ENCODE measurements at places on chromosomes 16 and 17.

- DNase-seq = no peak
These were observed 357.2 kb upstream of the TNRC6C start for GRCh38 chr17:77601054-77601979.

DNA sequence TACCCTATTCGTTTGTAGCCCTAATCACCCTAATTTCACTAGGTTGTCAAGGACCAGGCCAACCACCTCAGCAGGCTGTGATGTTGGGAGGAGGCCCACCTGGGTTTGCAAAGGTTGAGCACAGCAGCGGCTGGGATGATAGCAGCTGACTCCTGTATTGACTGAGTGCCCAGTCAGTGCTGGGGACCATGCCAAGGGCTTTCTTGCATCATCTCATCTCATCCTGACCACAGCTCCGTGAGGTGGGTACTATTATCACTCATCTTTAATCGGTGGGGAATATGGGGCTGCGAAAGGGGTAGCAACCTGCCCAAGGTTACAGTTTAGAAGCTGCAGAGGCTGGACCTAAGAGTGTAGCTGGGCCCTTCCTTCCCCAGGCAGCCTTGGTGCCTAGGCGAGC lies 11.7 kb downstream of the ATPAF2 start:
- no peak for DNase-seq

GRCh38 chr17:82835766-82836512 lies 3.9 kb downstream of the ZNF750 start:
- no peak for DNase-seq

DNA sequence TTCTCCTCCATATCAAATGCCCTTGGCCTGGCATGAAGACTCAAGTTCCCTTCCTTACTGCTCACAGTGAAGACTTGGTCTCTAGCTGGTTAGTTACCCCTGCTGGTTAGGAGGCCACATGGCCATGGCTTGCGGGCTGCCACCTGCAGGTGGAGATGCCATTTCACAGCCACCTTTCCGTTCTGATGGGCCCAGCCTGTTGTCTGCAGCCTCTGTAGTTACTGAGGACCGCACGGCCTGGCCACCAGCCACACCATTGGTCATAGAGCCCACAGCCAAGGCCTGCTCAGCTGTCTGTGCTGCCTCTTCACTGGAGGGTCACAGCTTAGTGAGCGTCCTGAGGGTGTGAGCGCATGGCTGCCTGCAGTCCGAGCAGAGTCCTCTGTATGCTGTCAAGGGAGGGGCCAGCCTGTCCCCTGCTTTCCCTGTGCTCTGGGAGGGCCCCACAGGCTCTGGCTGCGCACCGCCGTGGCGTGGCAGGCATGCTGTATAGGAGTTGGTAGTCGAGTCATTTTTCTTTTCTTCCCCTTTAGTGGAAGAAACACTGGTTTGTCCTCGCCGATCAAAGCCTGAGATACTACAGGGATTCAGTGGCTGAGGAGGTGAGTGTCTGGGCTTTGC lies 59.2 kb downstream of the PLD6 start:
- peak; percentile 41 for DNase-seq

GRCh38 chr16:48607056-48607825 lies 2.7 kb downstream of the N4BP1 start:
- DNase-seq = no peak

DNA sequence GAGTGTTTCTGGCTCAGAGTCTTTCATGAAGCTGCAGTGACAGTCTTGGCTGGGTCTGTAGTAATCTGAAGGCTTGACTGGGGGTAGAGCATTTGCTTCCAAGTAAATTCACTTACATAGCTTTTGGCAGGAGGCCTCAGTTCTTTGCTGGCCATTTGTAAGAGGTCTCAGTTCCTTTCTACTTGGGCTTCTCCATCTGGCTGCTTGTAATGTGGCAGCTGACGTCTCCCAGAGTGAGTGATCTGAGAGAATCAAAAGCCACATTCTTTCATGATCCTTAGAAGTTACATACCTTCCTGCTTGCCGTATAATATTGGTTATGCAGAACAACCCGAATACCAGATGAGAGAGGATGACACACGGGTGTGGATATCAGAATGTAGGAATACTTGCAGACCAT lies 39.8 kb downstream of the NF1 start:
- no peak for DNase-seq

DNA sequence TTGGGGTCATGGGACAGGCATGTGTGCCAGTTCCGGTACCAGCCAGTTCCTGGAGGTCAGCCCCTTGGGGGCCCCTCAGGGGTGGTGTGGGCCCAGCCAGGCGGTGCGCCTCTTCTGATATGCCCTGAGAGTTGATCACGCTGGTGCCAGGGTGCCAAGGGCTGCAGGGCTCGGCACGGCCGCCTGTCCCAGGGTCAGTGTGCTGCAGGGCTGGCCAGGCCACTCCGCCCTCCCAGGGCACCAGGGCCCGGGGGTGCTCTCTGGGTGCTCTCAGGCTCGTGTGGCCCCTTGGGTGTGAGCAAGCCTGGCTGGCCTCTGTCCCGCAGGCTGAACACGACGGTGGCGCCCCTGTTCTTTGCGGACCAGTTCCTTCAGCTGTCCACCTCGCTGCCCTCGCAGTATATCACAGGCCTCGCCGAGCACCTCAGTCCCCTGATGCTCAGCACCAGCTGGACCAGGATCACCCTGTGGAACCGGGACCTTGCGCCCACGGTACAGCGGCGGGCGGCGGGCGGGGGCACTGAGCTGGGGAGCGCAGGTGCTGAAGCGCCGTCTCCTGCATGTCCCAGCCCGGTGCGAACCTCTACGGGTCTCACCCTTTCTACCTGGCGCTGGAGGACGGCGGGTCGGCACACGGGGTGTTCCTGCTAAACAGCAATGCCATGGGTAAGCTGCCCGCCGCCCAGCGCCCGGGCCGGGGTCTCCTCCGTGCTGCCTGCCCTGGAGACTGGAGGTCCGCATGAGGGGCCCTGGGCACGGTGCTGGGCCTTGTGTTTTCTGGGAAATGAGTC lies 6.0 kb downstream of the GAA start:
- no peak for DNase-seq

DNA sequence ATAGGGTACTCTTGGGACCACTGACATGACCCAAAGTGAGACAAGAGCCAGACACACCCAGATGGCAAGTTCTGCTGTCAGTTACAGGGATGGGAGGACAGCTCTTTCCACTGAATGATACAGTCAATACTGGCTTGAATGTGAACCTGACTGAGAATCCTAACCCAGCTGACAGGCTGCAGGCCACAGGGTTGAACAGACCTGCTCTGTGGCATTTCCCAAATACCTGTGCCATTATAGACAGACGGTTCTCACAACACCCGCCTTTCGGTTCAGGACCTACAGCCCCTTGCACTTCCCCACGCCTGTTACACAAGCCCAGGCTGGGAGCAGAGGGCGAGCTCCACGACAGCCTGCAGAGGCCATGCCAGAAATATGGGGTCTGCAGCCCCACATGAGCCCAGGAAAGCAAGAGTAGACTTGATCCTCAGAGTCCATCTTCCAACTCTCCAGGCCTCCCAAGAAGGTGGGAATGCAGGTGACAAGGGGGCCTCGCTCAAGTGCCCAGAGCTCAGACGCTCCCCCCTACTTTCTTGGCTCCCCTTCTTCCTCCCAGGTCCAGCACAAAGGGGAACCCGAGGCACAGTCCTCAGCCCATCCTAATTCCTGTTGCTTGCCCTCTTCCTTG lies 314.3 kb downstream of the SOX9 start:
- DNase-seq = no peak
